ENCODE measurements at places on chromosomes 6 and 20.

DNA sequence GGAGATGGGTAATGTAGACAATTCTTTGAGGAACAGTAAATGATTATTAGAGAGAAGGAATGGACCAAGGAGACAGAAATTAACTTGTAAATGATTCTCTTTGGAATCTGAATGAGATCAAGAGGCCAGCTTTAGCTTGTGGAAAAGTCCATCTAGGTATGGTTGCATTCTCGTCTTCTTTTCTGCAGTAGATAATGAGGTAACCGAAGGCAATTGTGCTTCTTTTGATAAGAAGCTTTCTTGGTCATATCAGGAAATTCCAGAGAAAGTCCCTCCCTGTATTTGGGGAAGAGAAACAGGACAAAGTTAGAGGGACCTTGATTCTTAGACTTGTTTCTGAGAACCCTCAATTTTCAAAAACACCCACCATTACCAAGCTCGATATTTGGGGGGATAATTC, 109.1 kb upstream of the PRSS16 start:
- DNase-seq, result no peak

DNA sequence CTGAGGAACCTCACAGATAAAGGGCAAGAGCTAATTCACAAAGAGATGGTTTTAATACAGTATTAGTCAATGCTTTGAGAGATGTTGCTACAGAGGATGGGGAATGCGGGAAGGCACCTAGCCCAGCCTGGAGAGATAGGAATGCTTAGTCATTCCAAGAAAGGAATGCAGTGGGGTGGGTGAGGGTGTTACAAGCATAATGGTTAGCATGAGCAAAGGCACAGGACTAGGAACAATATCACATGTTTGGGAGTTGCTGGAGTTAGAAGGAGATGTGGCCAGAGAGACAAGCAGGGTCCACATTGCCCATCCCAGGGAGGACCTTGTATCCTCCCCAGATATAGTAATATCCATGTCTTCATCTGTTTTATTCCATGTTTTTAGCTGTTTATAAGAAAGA, 107.0 kb upstream of the OGFRL1 start:
- DNase-seq, result no peak

DNA sequence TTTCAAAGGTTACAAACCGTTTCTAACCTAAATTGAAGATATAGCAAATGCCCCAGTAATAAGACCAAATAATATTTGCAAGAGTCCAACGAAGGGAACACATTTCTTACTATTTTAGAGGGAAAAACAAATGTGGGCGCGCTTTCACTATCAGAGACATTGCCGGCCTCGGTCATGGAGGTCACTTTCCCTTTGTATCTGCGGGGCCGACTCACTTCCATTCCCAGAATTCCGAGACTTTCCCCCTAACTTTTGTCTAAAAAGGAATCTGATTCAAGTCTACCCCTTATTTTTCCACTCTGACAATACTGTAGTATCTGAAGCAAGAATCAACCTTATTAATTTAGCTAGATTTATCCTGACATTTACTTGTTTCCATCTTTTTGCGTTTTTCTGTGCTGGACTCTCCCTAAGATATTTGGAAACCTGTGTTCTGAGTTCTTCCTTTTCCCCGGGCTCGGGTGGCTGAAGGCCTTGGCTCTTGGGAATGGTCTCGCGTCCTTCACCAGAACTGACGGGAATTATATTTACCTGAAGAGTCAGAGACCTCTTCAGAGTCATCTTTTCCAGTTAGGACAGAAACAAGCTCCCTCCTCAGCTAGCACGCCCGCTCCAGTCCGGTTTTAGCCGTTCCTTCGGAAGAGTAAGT, 71.8 kb upstream of the ZNF184 start:
- no peak for DNase-seq

GRCh38 chr6:148524471-148524882, 181.8 kb downstream of the SASH1 start:
- no peak for DNase-seq

- no peak for DNase-seq
Observed at GRCh38 chr6:138278326-138278725, 60.0 kb upstream of the PBOV1 start.

- DNase-seq, result no peak
Observed at GRCh38 chr6:144621332-144621731, 336.2 kb downstream of the UTRN start.

DNA sequence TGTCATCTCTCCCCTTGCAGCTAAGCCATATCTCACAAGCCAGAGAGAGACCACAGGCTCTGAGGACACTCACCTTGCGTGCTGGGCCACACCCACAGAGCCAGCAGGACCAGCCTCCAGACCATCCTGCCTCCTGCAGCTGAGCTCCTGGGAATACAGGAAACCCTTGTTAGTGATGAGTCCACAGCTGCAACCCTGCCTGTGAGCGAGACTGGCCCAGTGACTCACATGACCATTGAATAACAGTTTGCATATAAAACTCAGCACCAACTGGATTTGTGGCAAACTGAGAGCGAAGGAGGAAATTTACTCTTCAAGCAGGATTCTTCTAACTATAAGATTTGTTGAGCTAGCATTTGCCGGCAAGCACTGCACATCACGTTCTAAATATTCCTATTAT, 3.0 kb downstream of the THBS2 start:
- DNase-seq, result peak; percentile 71

GRCh38 chr20:24149881-24150307, 161.3 kb upstream of the GGTLC1 start:
- DNase-seq, result no peak

- no peak for DNase-seq
Observed at GRCh38 chr6:43950051-43950605, 177.1 kb downstream of the MRPL14 start.

DNA sequence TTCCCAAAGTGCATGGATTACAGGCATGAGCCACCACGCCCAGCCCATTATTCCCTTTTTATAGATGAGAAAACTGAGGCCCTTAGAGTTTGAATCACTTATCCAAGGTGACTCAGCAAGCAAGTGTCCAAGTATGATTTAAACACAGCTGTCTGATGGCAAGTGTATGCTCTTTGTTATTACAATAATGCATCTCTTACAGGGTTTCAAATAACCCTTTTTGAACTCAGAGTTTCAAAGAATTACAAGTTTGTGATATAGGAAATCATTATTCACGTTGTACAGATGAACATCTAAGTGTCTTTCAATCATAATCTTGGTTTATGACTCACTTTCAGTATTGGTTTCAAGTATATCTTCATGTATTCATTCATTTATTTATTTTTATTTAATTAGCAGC, 63.0 kb downstream of the CD83 start:
- DNase-seq, result no peak

DNA sequence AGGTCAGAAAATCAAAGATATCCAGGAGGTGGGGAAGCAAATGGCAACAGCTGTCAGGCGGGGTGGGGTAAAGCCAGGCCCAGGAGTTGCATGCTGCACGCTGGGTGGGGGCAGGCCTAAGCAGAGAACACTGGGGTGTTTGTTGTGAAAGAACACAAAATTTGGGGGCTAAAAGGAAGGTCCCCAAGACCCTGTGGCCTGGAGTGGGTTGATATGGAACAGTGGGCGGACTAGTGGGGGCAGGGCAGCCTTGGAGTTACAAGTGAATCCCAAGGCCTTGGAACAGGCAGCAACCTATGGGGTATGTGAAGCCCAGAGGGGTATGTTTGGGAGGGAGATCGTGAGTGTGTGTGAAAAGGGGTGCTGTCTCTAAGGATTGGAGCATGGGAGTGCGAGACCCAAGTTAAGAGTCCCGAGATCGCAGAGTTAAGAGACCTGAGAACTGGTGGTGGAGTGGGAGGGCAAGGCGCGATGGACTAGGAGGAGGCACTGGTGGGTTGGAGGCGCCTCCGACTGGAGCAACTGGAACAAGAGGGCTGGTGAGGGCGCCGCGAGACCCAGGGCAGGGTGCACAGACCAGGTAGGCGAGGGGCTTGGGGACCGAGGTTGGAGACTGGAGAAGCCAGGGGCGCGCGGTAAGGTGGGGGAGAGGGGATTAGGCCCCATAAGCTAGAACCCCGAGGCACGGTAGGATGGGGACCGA, 658 bp downstream of the CUL7 start:
- no peak for DNase-seq

DNA sequence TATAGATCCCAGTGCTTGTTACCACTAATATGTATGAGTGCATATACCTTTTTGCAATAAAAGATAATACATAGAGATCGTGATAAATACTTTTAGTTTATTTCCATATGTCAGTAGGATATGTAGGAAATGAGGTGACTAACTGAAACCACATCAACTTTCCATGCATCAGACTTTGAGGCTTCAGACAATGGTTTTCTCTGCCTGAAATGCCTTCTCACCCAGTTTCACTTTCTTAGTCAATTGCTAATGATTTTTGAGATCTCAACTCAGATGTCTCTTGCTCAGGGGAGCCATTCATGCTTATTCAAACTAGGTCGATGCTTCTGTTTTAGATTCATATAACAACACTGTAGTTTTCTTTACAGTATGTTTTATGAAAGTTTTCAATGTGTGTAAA, 626.6 kb upstream of the ADGRB3 start:
- no peak for DNase-seq

- no peak for DNase-seq
Observed at GRCh38 chr6:148874698-148875293, 128.0 kb downstream of the UST start.

DNA sequence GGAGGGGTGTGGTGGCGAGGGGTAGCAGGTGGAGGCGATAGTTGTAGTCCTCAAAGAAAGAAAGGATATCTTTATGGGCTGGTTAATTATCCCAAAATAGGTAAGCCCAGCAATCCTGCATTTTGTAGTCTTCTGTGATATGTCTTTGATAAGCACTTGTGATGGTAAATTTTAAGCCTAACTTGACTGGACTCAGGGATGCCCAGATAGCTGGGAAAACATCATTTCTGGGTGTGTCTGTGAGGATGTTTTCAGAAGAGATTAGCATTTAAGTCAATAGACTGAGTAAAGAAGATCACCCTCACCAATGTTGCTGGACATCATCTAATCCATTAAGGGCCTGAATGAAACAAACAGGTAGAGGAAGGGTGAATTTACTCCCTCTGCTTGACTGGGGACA, 124.8 kb upstream of the RIPOR2 start:
- no peak for DNase-seq

DNA sequence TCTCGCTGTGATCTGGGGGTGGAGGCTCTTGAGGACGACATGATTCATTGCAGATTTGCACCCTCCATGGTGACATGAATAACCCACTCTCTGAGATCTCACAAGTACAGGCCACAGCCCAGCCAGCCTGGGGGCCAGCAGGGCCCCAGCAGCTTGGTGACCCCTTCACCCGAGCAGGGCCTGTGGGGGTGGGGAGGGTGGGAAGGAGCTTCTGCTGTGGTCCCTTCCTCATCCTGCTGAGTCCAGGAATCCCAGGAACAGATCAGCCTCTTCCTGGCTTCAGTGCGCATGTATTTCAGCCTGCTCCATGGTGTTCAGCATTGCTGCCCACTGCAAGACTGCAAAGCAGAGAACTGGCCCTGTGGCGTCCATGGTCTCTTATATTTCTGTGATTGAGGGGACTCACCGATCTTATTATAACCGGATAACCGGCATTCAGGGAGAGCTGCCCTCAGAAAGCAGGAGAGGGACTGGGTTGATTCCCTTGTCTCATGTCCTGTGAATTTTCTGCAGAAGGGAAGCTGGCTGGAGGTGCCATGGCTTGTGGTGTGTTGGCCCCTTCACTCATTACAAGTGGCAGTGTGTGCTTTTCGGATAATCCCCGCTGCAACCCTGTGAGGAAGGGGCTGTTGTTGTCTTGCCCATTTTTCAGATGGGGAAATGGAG, 118.8 kb upstream of the FRMD1 start:
- no peak for DNase-seq

DNA sequence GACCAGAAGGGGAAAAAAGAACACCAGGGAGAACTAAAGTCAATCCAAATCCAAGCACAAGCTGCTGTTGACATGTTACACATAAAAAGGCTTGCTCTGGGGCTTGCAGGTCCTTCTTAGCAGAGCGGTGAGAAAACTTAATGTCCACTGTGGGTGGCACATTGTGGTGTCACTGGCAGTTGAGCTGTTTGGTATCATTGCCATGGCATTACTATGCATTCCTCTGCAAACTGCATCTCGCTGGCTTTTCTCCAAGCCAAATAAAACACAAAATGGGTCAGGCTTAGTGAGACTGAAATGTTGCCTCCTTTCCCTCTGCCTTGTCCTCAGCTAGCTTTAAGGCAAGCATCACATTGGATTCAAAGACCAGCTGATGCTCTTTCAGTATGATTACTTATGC, 40.9 kb downstream of the LY86 start:
- DNase-seq, result no peak

- no peak for DNase-seq
Observed at GRCh38 chr6:145067430-145067829, 667.9 kb downstream of the EPM2A start.

DNA sequence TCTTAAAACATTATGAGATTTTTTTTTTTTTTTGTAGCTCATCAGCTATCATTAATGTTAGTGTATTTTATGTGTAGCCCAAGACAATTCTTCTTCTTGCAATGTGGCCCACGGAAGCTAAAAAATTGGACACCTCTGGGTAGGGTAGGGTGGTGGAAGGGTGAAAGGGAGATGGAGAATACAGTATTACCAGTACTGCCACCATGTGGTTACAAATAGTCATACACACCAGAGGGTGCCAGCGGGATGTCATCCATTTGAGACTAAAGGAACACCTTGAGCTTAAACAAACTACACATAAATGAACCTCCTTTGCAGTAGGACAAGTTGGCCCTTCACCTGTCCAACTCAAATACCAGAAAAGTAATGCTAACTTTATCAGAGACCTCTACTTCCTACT, 601.9 kb downstream of the HTR1B start:
- no peak for DNase-seq

DNA sequence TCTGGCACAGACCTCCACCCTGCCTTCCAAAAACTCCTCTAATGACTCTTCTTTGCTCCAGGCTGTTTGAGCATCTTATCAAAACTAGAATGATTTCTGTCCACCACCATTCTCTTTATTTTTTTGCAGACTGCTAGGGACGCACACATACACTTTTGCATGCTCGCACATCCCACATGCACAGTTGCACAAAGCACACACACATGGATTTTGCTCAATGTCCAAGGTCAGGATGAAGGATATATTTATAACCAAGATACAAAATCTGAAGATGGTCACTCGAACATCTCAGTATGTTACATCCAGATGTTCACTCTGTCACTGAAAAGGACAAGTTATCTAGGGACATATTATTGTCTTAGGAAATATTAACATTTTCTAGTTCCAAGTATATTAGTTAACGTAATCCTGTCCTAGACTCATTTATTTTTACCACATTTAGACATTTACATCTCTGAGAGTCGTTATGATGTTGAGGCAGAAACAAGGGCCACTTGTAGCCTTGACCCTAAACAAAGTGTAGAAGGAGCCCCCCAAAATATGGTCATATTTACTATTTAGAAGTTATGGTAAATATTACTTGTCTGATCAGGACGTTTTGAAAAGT, 3.4 kb upstream of the SIM1 start:
- DNase-seq, result no peak

GRCh38 chr6:144613859-144614258, 328.7 kb downstream of the UTRN start:
- DNase-seq, result no peak

GRCh38 chr6:31622684-31623091, 2.2 kb downstream of the PRRC2A start:
- no peak for DNase-seq

GRCh38 chr6:108564178-108564577, 3.5 kb downstream of the FOXO3 start:
- DNase-seq, result no peak
